ENCODE measurements at places on chromosomes 7 and 10.

GRCh38 chr10:77264107-77264506 lies 373.5 kb downstream of the KCNMA1 start:
- DNase-seq = no peak

- DNase-seq = no peak
Observed at GRCh38 chr7:126398285-126398684, 854.5 kb downstream of the GRM8 start.

DNA sequence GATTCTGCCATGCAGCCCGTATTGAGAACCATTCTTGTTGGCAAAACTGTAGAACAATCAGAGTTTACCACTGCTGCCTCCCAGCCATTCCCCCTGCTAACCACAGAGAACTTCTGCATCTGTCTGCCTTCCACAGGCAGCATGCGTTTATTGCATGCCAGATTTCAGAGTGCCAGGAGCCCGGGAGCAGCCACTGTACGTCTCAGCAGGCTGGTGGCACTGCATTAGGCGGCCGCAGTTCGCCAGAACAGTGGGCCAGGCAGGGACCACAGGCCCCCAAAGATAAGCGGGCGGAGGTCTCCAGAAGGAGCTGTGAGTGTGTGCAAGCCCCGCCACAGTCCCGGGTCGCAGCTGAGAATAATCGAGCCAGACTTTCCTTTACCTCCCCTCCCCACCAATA lies 31.8 kb downstream of the ZNF467 start:
- DNase-seq = peak; percentile 62

GRCh38 chr10:14603534-14604102 lies 171.1 kb downstream of the FAM107B start:
- DNase-seq = peak; percentile 35

DNA sequence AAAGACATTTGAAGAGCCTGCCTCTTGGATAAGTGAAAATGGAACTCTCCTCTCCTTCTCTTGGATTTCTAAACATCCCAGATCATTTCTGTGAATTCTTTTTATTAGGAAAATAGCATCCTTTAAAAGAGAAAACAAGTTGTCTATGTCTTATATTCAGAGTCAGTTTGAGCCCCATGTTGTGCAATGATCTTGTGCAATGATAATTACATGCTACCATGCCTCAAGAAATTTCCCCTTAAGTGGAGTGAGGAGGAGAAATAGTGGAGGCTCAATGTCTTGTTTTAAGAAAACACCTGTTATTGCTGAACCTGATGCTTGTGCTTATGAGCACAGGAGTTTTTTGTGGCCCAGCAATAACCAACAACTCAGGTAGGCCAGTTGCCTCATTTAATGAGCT lies 103.6 kb downstream of the NPSR1 start:
- DNase-seq = no peak

DNA sequence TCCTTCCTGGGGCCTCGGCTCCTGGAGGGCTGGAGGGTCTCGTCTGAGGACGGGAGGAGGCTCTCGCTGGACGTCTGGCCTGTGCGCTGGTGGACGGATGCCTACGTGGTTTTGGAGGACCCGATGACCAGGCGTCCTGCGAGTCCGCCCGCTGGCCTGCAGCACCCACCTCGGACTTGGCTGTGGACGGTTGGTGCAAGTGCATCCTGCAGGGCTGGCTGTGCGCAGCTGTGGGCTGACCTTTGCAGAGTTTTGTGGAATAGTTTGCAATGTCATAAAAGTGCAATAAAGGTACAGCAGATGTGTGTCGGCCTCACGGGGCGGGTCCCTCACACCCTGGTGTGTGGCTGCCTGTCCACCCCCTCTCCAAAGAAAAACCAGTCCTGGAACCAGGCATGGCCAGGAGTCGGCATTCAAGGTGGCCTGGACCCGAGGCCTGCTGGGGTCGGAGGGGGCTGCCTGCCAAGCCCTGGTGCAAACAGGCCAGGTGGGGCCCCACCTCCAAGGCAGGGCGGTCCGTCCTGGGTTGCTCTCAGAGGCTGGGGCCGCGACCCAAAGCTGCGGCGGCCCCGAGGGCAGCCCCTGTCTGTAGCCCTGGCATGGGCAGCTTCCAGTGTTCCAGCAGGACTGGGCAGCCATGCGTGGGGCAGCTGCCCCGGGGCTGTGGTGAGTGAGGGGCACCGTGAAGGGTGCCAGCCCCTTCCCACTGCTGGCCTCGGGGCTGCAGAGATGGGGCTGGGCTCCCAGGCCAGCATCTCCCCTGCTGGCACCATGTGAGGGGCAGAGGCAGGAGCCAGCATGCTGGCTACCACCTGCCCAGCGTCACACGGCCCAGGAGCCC lies 29.3 kb upstream of the FOXL3 start:
- DNase-seq = no peak

DNA sequence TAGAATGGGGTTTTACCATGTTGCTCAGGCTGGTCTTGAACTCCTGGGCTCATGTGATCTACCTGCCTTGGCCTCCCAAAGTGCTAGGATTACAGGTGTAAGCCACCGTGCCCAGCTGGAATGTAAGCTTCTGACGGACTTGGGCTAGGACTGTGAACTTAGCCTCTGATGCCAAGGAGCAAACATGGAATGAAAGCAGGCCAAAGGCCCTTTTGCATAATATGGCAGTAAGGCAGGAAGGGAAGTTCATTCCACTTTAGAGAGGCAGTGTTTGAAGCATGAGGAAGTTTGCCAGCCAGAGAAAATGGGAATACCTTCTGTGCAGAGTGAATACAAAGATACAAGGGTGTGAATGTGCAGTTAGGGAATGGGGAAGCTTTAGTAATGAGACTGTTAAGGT lies 20.3 kb downstream of the VCL start:
- DNase-seq = peak; percentile 13

- no peak for DNase-seq
Observed at GRCh38 chr10:78065611-78066010, 31.9 kb downstream of the RPS24 start.

DNA sequence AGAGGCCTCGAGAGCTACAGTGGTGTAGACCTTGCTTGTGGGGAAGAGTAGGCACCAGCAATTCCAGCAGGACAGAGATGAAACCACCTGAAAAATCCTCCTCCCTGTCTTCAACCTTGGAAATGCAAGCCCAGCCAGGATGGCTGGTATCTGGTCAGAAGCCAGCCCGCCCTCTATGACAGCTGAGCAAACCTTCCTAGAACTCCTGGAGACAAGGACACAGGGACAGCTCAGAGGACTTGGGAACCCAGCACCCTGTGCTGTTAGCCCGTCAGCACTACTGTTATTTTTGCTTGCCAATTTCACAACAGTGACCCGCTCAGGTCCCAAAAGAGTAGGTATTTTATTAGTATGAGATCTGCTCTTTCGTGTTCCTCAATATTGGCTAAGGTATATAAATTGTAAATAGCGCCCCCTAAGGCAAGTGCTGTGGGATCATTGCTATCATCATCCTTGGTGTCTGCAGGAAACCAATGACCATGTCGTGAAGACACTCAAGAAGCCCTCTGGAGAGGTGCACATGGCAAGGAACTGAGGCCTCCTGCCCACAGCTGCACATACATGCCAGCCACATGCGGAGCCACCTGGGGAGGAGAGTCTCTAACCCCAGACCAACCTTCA lies 156.5 kb upstream of the CHST15 start:
- peak; percentile 26 for DNase-seq

DNA sequence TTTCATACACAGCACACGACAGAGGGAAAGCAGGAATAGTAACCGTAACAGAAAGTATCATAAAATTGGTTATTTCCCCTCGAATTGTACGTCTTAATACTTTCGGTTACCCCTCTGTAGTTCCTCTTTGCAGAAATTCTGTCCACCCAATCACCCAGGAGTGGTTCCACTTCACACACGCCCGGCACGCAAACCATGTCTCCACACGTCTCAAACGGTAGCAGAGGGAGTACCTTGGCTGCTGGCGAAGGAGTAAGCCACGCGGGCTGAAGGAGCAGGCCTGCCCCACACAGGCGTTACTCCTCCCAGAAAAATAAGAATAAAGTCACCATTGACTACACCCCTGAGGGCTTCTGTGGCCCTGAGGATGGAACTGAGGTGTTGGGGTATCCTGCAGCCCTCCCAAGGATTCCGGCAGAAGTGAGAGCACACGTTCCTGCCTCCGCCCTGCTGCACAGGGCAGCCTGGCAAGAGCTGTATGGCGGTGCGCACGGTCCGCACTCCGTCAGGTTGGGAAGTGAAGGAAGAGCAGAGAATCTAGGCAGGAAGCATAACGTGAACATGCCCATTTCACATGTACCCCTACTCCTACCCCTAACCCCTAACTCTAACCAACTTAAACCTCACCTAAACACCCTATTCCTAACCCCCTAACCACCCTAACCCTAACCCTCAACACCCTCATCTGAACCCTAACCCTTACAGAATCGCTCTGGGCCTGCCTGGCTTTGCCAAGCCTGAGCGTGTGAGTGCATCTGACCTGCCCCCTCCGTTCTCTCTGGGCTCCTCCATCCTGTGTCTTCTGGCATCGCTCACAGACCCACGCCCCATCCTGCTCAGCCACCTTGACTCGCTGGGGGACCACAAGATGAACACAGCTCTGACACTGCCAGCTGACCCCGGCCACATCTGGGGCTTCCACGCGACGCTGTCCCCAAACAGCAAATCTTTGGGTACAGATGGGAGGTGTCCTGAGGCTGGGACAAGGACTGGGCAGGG lies 18.2 kb downstream of the GPR146 start:
- no peak for DNase-seq

GRCh38 chr10:32909456-32909855 lies 48.6 kb downstream of the ITGB1 start:
- DNase-seq = no peak

DNA sequence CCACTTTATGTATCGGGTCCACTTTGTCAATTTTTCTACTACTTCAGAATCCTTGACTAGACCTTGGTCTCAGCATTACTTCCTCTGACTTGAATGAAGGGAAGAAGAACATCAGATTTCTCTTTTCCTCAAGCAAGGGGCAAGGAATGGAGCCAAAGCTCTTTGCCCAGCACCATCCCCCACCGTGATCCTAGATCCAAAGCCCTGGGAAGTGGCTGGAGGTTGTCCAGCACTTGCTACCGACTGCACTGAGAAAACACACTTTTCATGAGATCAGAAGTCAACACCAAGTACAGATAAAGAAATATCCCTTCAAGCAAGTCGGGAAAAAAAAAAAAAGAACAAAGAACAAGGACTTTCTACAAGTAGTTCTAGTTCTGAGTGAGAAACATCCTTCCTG lies 102.1 kb upstream of the DDC start:
- DNase-seq = peak; percentile 81

DNA sequence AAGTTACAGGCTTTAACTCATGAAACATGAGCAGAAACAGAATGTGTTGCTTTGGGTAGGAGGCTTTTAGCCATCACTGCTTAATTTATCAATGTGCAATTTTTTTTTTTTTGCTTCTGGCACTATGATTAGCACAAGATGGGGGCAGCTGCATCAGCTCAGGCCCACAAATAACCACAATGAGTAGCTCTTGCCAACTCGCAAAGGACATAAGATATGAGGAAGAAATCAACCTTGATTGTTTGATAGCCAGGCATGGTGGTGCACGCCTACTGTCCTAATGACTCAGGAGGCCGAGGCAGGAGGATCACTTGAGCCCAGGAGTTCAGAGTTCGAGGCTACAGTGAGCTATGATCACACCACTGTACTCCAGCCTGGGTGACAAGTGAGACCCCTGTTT lies 12.3 kb downstream of the NOD1 start:
- DNase-seq = no peak

DNA sequence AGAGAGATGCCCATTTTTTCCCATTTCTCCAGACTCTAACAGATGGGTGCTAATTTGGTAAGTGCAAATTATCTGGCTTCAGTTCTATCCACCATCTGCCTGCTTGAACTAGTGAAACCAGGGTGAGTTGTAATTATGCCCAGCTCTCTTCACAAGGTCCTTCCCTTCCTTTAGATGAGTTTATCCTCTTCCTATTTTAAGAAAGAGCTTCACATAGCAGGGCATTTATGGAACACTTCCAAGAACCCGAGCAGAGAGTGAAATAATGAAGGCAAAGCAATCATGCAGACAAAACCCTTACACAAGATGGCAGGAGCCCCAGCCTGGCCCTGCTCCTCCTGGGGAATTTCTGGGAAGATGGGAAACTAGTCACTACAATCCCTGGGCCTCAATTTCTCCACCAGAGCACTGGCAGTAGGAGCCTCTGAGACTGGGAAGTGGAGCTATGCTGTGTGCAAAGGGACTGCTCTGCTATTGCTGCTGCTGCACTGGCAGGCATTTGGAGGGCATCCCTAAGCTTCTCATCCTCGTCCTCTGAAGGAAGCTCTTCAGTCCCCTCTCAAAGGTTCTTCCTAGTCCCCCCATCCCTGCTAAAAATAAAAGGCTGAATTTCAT lies 33.7 kb upstream of the PLXNA4 start:
- no peak for DNase-seq

DNA sequence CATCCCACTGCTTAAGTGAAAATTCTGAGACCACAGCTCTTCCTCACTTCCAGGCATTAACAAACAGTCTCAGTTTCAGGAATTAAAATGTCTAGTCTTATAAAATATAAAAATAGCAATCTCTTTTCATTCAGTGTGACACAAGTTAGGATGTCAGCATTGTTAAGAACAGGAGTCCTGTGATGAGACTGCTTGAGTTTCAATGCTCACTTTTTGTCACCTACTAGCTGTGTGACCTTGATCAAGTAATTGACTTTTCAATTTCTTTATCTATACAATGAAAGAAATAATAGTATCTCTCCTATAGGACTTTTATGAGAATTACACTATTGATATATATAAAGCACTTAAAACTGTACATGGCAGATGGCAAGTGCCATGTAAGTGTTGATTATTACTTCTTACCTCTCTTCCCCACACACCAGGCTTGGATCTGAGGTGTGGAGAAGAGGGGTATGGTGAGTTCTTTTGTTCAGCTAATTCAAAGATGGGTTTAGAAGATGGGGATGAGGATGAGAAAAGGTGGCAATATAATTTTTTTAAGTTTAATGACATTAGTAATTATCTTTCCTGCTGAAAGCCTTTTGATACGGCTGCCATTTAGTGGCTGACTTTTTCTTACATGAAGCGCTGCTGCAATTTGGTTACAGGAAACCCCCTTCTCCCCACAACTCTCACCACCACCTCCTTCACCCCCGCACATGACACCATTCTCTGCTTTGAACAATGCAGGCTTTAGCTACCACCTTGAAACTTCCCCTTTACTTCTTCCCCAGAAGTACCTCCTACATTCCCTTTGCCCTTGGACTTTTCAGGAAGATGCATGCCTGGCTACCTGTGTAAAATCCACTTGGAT lies 20.8 kb upstream of the HYAL4 start:
- DNase-seq = no peak

GRCh38 chr10:50580262-50580891 lies 43.4 kb downstream of the SGMS1 start:
- no peak for DNase-seq

DNA sequence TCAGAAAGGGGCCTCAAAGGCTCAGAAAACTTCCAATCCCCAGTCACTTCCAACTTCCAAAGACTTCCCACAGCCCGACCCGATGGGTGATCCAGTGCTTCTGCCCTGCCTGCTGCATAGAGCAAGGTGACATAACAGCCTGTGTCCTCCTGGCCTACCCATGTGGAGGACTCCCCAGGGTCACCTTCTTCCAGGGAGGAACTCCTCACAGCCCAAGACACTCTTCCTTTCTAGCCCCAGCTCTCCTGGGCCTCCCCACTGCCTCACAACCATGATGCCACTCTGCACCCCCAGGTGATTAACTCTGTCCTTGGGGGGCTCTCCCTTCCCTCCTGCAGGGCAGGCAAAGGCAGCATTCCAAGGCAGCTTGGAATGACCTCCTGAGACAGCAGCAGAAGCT lies 158.4 kb upstream of the PDE1C start:
- no peak for DNase-seq

Data from body of pancreas (tissue), 4 donors.